ENCODE measurements at places on chromosomes 16 and 17.

GRCh38 chr17:61464130-61464842 lies 12.1 kb downstream of the TBX4 start:
- H3K27me3 ChIP-seq: peaks cover 95% of the 10 kb centered on the region
- peaks cover 3% of the 10 kb centered on the region for H3K36me3 ChIP-seq
- H3K4me3 ChIP-seq: no peak overlapping the region
- DNase-seq: peak; percentile 63

DNA sequence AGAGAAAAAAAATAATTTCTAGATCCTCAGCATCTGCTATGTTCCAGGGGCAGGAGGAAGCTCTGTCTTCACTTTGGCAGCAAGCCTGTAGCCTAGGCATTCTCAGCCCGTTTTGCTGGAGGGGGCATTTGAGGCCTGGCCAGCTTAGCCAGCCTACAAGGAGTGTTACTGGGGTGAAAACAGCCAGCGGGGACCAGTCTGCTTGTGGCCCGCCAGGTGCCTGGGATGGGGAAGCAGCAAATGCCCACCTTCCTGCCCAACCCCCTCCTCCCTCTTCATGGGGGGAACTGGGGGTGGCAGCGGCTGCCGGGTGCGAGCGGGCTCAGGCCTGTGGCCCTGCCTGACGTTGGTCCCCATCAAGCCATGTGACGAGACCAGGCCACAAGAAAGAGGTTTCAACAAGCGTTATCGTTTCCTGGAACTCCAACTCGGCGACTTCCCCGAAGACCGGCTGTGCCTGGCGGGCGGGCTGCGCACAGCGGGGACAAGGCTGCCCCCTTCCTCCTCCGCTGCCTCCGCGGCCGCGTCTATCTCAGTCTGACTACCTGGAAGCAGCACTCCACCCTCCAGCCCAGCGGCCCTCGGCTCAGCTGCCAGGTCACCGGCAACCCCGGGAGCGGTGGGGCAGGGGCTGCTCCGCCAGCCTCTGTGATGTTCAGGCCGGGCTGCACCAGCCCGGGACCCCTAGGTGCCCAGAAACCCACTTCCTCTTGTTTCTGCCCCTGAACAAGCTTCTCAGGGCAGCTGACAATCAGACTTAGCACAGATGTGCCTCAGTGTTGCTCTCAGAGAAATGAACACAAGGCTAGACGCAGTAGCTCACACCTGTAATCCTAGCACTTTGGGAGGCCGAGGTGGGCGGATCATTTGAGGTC lies 22.9 kb downstream of the SOCS1 start:
- H3K27ac ChIP-seq: no peak overlapping the region
- no peaks in the 10 kb centered on the region for H3K36me3 ChIP-seq
- H3K4me1 ChIP-seq: peaks cover 9% of the 10 kb centered on the region
- H3K4me3 ChIP-seq: peak overlapping the region; percentile 43
- DNase-seq: peak; percentile 75
- H3K27me3 ChIP-seq: no peaks in the 10 kb centered on the region

GRCh38 chr16:89476811-89477261 lies 13.5 kb downstream of the ANKRD11 start:
- peaks cover 66% of the 10 kb centered on the region for H3K4me1 ChIP-seq
- H3K4me3 ChIP-seq: no peak overlapping the region
- H3K27me3 ChIP-seq: no peaks in the 10 kb centered on the region
- H3K27ac ChIP-seq: peak overlapping the region; percentile 64
- no peak for DNase-seq

GRCh38 chr16:85580684-85581083 lies 32.4 kb upstream of the GSE1 start:
- no peak for DNase-seq
- H3K36me3 ChIP-seq: no peaks in the 10 kb centered on the region
- no peak overlapping the region for H3K27ac ChIP-seq
- H3K27me3 ChIP-seq: peaks cover 16% of the 10 kb centered on the region
- H3K4me1 ChIP-seq: peaks cover 90% of the 10 kb centered on the region
- no peak overlapping the region for H3K4me3 ChIP-seq

- no peaks in the 10 kb centered on the region for H3K36me3 ChIP-seq
- H3K4me3 ChIP-seq: no peak overlapping the region
- DNase-seq: no peak
- no peaks in the 10 kb centered on the region for H3K27me3 ChIP-seq
These were observed 445.7 kb downstream of the CDH8 start for GRCh38 chr16:61590577-61590976.

GRCh38 chr17:609232-609810 lies 105.3 kb downstream of the VPS53 start:
- H3K4me3 ChIP-seq: no peak overlapping the region
- DNase-seq: no peak
- no peaks in the 10 kb centered on the region for H3K27me3 ChIP-seq
- H3K36me3 ChIP-seq: no peaks in the 10 kb centered on the region
- no peaks in the 10 kb centered on the region for H3K4me1 ChIP-seq

- DNase-seq: no peak
- no peaks in the 10 kb centered on the region for H3K36me3 ChIP-seq
- H3K4me3 ChIP-seq: no peak overlapping the region
- no peak overlapping the region for H3K27ac ChIP-seq
These were observed 121.6 kb upstream of the ANKFN1 start for GRCh38 chr17:56031636-56032035.

- no peaks in the 10 kb centered on the region for H3K27me3 ChIP-seq
- H3K4me1 ChIP-seq: no peaks in the 10 kb centered on the region
- DNase-seq: peak; percentile 84
These were observed 647.7 kb upstream of the SOX9 start for GRCh38 chr17:71472809-71473789.

DNA sequence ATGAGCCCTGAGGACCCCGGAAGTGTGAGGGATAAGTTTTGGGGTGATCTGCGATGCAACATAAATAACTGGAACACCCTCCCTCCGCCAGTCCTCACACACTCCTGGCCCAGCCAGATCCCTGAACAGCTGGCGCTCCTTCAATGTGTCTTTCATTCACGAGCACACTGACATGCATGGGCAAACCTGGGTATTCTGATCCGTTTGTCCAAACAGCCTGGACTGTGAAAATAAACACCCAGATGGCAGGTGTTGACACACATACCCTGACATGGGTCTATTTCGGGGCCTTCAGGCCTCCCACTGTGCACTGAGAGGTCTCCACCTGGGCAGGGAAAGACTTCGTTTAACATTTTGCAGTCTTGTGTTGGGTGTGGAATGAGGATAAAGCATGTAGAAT lies 3.0 kb upstream of the CPNE2 start:
- H3K27me3 ChIP-seq: peaks cover 33% of the 10 kb centered on the region
- no peaks in the 10 kb centered on the region for H3K36me3 ChIP-seq
- H3K27ac ChIP-seq: no peak overlapping the region
- H3K4me3 ChIP-seq: no peak overlapping the region

DNA sequence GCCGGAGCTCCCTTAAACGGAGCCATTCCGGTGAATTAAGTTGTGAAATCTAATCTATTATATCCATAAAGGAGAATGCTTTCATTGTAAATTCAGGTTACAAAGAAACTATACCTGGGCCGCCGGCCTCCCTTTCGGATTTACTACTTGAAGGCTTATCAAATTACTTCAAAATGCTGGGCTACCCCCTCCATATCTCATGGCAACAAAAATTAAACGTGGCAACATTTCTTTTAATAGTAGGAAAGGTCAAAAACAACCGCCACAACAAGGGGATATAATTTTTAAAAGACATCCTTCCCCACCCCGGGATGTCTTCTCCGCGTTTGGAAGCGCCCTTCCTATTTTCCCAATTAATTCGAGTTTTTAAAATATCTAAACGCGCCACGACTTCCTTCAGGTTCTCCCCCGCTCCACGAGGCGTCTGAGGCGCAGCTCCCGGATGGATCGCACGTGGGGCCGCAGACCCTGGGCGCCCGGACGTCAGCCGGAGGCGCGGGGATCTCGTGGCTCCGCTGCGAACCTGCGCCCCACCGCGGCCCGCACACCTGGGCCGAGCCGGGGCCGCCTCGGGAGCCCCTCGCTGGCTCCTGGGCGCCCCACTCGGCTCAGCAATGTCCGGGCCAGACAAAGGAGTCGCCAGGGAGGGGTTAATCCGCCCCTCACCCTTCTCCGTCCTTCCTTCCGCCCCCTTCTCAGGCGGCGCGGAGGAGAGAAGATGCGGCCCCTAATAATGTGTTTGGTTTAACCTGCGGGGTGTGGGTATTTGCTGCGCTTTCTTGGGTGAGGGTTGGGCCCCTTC lies 47.4 kb upstream of the SLC38A10 start:
- H3K27ac ChIP-seq: no peak overlapping the region
- H3K36me3 ChIP-seq: no peaks in the 10 kb centered on the region
- H3K4me1 ChIP-seq: peaks cover 51% of the 10 kb centered on the region
- H3K27me3 ChIP-seq: peaks cover 78% of the 10 kb centered on the region

DNA sequence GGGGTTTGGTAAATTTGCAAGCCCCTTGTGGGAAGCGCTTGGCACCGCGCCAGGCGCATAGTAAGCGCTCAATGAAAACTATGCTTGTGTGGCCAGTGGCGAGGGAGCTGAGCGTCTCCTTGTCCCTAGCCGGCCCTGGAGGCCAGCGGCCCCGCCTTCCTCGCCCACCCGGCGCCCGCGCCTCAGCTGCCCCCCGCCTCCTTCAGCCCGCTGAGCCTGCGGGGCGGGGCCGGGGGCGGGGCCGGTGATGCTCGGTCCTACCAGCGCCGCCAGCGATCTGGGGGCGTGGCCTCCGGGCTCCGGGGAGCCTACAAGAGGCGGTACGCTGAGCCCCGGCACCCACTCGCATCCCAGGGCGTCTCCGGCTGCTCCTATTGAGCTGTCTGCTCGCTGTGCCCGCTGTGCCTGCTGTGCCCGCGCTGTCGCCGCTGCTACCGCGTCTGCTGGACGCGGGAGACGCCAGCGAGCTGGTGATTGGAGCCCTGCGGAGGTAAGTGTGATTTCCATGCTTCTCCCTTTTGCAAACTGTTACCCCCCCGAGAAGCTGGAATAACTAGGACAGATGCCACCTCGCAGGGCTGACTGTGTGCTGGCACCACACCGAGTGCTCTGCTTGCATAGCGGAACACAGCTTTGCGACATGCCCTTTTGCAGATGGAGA lies at the start of gene CRISPLD2:
Gene CRISPLD2 (plus strand): TSS at position 342 of the 661 bp plus-strand sequence. CDS start 18,511 bp downstream, outside the sequence.
- H3K4me3 ChIP-seq: peak within 1 kb of the TSS; percentile 61
- peak; percentile 97 for DNase-seq

GRCh38 chr17:8952191-8952590 lies 13.3 kb downstream of the PIK3R5 start:
- no peak overlapping the region for H3K27ac ChIP-seq
- H3K36me3 ChIP-seq: no peaks in the 10 kb centered on the region
- no peak for DNase-seq

GRCh38 chr16:35910409-35910808 lies 2451.0 kb downstream of the TP53TG3F start:
- no peak overlapping the region for H3K4me3 ChIP-seq
- no peak overlapping the region for H3K27ac ChIP-seq
- H3K4me1 ChIP-seq: no peaks in the 10 kb centered on the region
- no peaks in the 10 kb centered on the region for H3K36me3 ChIP-seq
- DNase-seq: no peak

DNA sequence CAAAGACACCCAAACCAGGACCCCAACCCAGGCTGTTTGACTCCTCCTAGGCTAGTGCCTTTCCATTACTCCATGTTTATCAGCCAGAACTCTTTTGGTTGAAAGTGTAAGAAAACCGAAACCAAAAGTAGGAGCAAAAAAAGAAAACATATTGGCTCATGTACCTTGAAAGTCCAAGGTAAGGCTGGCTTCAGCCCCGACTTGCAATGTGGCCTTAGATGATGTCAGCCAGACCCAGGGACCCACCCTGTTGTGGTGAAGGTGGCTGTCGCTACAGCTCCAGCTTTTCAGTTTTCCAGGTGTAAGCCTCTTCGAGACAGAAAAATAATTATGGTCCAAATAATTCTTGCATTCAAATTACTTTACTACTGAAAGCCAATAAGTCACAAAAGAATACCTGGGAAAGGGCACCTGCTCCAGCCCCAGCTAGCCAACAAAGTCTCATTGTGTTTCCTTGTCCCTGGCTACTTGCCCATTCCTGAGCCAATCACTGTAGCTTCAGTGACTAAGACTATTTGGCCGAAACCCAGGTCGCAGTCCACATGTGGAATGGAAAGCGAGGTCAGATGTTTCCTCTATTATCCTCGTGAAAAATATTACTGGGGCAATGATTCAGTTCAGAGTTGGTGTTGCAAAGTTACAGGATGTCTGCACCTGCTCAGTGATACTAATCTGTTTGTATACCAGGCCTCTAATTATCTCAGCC lies 20.7 kb downstream of the DNAH9 start:
- no peaks in the 10 kb centered on the region for H3K27me3 ChIP-seq
- no peak overlapping the region for H3K27ac ChIP-seq
- no peak for DNase-seq
- H3K36me3 ChIP-seq: no peaks in the 10 kb centered on the region
- no peaks in the 10 kb centered on the region for H3K4me1 ChIP-seq
- no peak overlapping the region for H3K4me3 ChIP-seq

DNA sequence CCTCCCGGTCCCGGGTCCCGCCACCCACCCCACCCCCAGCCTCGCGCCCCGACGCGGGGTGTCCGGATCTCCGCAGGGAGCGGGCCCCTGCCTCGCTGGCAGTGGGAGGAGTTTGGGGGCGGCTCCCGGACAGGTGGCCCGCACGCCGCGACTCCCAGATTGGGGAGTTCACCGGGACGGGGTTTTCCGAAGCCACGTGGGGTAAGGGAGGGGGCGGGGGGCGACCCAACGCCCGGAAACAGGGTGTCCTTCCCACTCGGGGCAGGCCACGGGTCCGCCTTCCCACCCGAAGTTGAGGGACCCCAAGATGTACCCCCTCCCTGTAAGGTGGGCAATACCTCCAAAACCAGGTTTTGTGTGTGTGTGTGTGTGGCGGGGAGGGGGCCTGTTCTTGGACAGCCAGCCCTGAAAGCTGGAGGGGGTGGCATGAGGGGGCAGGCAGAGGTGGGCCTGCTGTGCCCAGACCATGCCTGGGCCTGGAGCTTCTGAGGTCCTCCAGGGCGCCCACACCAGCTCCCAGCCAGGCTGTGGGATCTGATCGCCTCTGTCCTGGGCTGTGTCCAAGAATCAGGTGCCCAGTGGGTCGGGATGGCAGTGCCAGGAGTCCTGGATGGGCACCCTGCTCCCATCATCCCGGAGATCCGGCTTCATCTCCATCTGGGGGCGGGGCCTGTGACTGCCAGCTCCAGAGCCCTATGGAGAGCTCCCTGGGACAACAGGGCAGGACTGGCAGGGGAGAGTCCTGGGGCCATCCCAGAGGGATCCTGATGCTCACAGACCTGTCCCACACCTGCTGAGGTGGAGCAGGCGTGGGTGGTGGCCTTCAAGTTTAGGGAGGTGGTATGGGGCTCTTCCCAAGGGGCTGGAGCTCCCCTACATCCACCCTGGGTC lies 767 bp downstream of the SYNGR2 start:
- peaks cover 18% of the 10 kb centered on the region for H3K4me1 ChIP-seq
- H3K36me3 ChIP-seq: no peaks in the 10 kb centered on the region
- H3K27ac ChIP-seq: no peak overlapping the region
- no peaks in the 10 kb centered on the region for H3K27me3 ChIP-seq
- peak; percentile 83 for DNase-seq

DNA sequence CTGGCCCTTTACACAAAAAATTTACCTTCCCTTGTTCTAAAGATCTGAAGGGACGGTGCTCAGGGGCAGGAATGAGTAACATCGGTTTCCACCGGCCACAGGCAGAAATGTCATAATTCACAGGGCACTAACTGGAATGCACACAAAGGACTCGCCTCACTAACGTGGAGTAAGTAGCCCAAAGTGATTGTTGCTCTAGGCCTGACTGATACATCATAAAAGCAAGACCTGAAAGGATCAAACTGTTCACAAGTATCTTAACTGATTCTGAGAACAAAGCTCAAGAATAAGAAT lies 8.9 kb upstream of the TCF25 start:
- H3K4me1 ChIP-seq: no peaks in the 10 kb centered on the region
- no peak overlapping the region for H3K4me3 ChIP-seq
